ENCODE measurements at places on chromosomes 7 and 10.

GRCh38 chr7:28956608-28957063 is 1.5 kb downstream of the TRIL start:
- DNase-seq, result no peak

DNA sequence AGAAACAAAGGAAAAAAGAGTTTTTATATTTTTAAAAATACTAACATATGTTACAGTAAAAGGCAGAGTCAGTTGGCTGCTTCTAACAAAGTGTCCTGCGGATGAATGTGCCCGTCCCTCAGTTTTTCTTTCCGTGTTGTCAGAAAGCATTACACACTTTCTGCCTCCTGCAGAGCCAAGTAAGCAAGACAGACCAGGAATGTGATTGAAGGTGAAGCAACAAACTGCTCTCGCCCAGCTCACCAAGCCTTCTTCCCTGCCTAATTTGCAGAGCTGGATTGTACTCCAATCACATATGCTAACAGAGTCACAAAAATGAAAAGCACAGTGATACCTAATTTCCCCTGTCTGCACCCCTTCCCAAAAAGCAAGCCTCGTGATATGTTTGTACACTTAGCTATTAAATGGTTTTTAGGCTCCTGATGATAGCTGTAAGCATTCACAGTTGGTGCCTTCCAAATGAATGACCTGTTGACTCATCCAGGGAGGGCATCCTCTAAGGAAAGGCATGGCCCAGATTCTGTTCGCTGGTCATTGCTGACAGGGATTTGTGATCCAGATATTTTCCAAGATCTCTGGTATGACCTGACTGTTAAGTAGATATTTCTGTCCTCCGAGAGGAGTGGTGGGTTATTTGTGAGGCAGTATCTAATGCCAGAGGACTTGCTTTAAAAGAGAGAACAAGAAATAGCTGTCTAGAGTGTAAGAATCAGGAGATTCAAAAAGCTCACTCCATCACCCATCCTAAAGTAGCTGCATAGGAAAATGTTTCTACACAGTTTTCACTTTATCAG is 187.3 kb upstream of the PLXDC2 start:
- no peak for DNase-seq

DNA sequence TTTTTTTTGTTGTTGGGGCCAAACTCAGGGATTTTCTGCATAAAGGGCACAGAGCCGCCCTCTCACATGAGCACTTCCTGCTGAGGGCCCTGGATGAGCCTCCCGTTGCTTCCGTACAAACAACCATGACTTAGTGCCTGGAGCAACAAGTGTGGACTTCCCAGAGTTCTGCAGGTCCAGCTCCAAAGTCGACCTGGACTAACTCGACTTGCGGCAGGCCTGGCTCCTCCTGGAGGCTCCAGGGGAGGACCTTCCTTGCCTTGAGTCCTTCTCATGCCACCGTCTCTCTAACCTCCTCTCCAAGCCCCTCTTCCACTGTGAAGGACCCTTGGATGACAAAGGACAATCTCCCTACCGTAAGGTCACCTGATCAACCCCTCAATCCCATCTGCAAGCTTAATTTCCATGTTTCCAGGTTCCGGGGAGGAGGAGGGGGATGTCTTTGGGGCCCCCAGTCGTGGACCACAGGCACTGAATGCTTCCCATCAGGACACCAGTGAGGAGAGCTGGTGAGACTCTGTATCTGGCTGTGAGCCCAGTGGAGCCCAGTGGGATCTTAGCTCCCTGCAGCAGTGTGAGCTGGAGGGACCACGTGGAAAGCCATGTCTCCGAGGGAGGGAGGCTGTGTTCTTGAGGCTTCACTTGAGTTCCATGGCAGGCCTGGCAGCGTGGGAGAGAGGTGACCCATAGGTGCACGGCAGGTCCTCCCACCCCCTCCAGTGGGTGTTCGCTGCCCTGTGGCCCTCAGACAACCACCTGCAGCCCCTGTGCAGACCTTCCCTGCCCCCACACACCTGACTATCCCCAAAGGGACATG is 199.5 kb upstream of the PPP2R2D start:
- DNase-seq, result no peak

- DNase-seq, result no peak
Observed at GRCh38 chr10:45076891-45077290, 76.2 kb downstream of the ZNF22 start.

DNA sequence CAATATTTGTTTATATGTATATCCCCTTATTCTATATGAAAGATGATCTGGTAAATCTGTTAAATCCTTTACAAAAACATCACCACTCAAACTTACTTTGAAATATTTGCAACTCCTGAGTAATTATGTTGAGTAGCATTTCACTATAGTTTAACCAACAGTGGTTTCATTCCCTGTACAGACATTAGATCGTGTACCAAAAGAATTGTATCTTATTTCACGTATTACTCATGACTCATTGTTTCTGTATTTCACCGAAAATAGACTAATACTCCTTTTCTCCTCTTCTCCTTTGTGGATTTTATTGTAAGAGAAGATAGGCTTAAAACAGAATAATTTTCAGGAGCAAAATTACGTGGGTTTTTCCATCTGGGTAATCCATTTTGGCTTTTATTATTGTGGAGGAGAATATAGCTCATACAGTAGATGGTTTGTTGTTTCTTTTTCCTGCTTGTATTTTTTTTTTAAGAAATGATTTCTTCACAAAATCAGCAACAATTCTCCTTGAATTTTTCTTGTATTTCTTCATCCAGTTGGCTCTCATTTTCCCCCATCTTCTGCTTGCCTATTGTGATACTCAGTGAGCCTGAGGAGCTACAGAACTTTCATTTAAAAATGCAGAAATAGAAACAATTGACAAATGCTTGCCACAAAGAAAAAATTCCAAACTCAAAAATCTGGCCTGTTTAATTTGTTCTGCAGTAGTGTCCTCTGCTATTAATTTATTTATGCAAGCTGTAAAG is 90.6 kb upstream of the OIT3 start:
- no peak for DNase-seq

- no peak for DNase-seq
Observed at GRCh38 chr10:124942317-124943169, 620 bp downstream of the ZRANB1 start.

GRCh38 chr7:5491251-5492019 is 67.8 kb upstream of the TNRC18 start:
- DNase-seq, result no peak

GRCh38 chr10:110437351-110437605 is 60.4 kb upstream of the DUSP5 start:
- no peak for DNase-seq
